ENCODE measurements at places on chromosomes 6 and 20.

- DNase-seq: no peak
Observed at GRCh38 chr6:130204322-130204721, 18.4 kb downstream of the SAMD3 start.

DNA sequence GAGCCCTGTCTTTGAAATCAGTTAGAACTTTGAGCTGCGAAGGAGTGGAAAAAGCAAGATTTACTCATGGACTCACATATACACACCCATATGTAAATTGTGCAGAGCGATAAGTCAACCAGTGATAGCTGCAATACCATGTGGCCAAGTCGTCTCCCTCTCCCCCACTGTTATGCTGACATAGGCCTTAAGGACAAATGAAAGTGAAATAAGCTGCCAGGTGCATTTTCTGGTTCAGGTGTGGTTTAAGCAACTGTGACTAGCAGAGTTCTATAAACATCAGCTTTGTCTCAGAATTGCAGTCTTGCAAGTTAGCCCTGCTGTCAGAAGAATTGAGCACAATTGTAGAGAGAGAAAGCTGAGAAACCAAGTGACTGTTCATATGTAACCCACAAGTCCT, 9.6 kb downstream of the FAM83B start:
- no peak for DNase-seq

- no peak for DNase-seq
Observed at GRCh38 chr6:165770397-165771082, 107.5 kb upstream of the PDE10A start.

GRCh38 chr20:4413314-4414049, 308.2 kb upstream of the PRND start:
- DNase-seq: no peak

DNA sequence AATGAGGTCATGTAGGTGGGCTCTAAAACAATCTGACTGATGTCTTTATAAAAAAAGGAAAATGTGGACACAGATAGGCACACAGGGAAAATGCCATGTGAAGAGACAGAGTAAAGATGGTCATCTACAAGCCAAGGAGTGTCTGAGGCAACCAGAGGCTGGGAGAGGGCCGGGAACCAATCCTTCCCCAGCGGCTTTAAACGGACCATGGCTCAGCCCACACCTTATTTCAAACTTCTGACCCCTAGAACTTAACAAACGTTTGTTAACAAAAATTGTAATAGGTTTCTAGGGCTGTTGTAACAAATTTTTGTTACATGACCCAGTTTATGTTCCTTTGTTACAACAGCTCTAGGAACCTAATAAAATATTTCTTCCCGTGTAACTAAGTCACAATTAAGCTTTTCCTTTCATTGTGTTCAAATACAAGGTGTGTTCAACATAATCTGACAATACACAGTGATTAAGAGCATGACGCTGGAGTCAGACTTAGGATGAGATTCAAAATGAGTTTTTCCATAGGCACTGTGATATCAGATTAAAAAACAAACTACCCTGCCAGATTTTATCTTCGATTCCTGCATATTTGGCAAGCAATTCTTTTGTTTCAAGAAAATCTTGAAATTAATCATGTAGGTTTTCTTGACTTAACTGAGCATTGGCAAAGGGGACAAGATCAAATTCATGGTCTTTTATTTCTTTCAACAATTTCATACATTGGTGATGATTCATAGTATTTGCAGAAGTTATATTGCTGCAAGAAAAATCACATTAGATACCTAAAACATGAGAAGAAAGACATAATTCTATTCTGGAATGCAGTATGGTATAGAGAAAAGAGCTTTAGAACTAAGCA, 169.5 kb upstream of the RIPOR2 start:
- no peak for DNase-seq

GRCh38 chr20:62700261-62700930, 8.2 kb upstream of the NTSR1 start:
- DNase-seq: no peak
